NCI-H1048 (cell line): ENCODE measurements at places on chromosomes 7 and 10.

DNA sequence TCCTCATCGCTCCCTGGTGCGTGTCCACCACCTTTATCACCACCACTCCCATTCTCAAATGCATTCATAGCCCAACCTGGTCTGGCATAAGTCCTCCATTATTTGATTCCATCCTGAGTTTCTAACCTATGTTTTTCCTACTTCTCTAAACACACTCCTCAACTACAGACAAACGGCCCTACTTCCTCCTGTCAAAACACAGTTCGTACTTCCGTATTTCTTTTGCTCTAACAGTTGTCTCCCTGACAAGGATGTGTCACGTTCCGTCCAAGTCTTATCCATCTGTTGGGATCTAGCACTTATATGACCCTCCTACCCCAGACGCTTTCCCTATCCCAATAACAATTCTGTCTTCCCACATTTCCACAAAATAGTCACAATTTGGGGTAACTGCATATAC lies 46.8 kb downstream of the DOCK4 start:
- no peak for DNase-seq

- no peak for DNase-seq
Observed at GRCh38 chr7:130649004-130649790, 19.4 kb downstream of the COPG2 start.

DNA sequence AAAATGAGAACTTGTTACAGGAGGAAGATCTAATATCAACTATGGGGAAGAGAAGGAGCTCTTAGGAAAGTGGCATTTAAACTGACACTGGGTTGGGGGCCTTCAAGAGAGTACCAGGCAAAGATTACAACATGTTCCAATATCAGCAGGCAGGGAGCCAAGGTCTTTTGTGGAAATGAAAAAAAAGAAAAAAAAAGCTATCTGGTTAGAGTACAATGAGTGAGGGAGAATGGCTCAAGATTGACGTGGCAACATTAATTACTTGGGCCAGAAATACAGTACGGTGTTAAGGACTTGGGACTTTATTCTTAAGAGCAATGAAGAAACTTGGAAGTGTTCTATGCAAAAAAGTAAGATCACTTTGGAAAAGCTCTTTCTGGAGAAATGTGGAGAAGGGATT lies 132.3 kb upstream of the CDK1 start:
- DNase-seq: no peak

DNA sequence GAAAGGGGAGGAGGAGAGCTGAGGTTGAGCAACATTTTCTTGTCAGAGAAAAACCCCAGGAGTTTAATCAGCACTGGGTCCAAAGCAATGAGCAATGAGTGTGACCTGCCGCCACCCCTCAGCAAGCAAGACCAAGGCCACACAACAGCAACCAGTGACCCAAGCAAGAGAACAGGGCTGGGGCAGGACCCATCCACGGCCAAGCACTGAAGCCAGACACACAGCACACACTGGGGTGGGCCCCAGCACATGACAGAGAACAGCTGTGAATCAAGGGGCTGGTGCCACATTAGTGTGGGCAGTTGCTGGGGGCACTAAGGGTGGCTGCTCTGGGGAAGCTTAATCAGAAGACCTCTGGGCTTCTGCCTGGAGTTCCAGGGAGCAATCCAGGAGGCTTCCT lies 16.2 kb downstream of the TMEM72 start:
- DNase-seq: no peak

- no peak for DNase-seq
Observed at GRCh38 chr7:75652788-75653187, 86.0 kb downstream of the HIP1 start.

DNA sequence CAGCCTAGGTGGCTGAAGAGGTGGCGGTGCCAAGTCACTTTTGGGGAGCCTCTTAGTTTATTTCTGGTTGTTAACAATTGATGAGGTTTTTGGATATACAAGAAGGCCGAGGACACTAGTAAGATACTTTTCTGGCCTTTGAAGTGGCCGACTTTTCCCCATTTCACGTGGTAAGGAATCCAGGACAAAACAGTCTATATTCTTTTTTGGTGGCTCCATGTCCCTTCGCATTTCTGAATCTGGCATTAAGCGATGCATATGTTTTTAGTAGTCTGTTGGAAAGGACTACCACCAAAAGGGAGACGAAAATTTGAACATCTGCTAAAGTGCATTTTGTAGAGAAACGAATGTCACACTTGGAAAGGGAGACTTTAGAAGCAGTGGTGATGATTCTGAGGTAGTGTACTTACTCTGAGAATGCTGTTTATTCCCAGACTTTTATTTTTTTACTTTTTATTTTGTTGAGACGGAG lies 1.5 kb downstream of the MLLT10 start:
- no peak for DNase-seq

GRCh38 chr7:3065724-3066143 lies 22.1 kb upstream of the CARD11 start:
- DNase-seq: no peak

- DNase-seq: no peak
Observed at GRCh38 chr7:90251304-90251635, 6.3 kb downstream of the CFAP69 start.

DNA sequence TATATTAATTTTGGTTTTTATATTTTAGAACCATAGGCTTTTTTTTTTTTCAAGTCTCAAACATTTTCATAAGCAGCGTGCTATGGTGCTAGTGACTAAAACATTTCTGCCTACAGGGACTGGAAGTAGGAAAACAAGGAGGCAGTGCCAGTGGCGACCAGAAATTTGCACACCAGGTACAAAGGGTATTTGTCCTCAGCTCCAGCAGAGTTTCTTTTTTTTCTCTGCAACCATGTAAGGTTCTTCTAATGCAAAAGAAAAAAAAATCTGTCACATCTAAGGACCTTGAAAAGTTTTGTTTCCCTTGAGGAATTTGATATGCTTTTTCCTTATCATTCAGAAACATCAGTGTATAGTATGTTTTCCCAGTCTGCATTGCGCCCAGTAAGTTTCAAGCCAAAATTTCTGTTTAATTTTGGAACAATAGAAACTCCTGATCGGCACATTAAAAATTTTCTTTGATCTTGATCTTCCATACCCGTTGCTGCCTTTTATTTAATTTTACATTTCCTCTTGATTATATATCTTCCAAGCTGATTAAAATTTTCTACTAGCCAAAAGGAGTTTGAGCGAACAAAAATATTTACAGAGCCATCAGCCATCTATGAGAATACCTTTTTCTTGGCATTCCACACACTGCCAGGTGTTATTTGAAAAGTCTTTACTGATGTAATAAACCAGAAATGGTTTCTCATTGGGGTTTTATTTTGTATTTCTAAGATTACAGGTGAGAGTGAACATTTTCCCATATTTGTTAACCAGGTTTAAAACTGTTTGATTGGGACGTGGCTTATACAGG lies 956 bp upstream of the KLHDC10 start:
- no peak for DNase-seq

GRCh38 chr10:9911488-9911887 lies 1106.2 kb upstream of the CELF2 start:
- DNase-seq: no peak

- no peak for DNase-seq
Observed at GRCh38 chr7:82175319-82175718, 268.3 kb downstream of the CACNA2D1 start.

GRCh38 chr7:85734823-85735222 lies 548.0 kb upstream of the SEMA3D start:
- DNase-seq: no peak

GRCh38 chr10:84269773-84270172 lies 24.9 kb downstream of the RGR start:
- DNase-seq: no peak

DNA sequence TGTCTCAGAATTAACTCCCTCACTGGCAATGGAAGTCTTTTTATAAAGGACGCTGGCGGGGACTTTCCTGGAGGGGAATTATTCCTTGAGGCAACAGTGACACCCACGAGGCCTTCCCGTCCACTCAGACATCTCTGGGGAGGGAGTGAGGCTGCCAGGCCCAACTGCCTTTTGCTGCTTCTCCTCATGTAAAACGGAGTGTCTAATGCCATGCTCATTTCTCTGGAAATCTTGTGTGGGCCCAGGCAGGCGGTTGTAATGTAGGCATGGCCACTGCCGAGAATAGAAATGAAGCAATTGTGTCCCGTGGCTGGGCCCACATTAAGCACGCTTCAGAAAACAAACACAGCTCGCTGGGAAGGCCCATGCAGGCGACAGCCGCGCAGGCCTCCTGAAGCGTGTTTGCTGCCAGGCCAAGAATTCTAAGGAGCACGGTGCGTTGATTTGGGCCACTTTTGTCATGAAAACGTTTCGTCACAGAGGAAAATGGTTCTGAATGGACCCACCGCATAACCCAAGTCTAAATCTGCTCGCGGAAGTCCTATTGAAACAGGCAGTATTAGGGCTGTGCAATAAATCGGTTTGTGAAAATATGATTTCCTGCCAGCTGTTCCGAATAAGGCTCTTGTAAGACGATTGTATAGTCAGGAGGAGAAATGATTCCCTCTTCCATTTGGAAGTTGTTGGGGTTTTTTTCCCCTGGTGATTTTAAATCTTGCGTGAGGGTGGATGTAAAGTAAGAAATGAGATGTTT lies 104.2 kb upstream of the CHST15 start:
- no peak for DNase-seq

- DNase-seq: no peak
Observed at GRCh38 chr7:33685981-33686683, 219.2 kb upstream of the BMPER start.
